Activated CD4-positive, CD25-positive, alpha-beta regulatory T cell treated with anti-CD3 and anti-CD28 coated beads, Interleukin-2, amount 50 U/mL, for 16 hours (primary cell): ENCODE measurements at places on chromosomes 6 and 20.

GRCh38 chr6:40844246-40844645, 194.8 kb downstream of the UNC5CL start:
- DNase-seq: no peak

DNA sequence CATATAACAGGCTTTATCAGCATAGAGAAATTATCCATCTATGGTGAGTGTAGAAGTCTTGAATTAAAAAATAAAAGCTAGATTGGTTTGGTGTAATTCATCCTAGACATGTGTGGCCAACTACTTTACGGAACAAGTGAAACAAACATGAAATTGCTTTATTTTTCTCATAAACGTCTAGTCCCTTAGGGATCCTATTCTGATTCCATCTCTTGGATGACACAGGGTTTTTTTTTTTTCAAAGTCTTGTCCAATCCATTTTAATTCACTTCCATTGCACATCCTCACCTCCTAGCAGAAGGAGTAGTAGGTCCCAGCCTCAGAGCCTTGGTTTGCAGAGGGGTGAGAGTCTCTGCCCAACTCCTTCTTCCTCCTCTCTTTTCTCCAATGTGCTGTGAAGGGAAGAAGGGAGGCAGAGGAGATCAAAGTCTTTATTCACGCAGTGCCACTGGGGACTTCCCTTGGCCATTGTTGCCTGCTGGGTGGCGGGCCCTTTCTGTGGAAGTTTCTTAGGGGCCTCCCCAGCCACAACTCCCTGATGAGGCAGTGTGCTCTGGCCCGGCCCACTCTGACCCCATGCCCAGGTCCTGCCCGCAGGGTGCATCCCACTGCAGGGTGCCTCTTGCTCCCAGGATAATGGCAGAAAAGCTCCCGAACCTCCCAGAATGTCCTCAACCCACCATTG, 104.4 kb upstream of the SNX9 start:
- DNase-seq: no peak

DNA sequence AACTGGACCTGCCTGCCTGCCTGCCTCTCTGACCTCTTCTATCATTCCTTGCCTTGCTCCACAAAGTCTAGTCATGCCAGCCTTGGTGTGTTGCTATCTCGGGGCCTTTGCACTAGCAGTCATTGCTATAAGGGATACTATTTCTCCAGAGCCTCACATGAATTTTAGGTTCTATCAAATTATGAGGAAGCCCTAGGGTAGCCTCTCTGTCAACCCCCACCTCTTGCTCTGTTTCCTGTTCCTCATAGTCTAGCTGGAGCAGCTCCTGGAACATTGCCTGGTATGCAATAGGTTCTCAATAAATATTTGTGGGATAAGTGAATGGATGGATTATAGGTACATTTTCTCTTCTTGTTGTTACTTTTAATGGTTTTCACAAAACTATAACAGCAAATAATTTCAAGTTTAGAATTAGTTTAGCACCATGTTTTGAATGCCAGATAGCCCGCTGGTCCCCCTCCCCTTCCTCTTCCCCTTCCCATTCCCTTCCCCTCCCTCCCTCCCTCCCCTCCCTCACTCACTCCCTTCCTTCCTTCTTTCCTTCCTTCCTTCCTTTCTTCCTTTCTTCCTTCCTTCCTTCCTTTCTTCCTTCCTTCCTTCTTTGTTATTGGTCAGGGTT, 46.9 kb upstream of the DTNBP1 start:
- no peak for DNase-seq

DNA sequence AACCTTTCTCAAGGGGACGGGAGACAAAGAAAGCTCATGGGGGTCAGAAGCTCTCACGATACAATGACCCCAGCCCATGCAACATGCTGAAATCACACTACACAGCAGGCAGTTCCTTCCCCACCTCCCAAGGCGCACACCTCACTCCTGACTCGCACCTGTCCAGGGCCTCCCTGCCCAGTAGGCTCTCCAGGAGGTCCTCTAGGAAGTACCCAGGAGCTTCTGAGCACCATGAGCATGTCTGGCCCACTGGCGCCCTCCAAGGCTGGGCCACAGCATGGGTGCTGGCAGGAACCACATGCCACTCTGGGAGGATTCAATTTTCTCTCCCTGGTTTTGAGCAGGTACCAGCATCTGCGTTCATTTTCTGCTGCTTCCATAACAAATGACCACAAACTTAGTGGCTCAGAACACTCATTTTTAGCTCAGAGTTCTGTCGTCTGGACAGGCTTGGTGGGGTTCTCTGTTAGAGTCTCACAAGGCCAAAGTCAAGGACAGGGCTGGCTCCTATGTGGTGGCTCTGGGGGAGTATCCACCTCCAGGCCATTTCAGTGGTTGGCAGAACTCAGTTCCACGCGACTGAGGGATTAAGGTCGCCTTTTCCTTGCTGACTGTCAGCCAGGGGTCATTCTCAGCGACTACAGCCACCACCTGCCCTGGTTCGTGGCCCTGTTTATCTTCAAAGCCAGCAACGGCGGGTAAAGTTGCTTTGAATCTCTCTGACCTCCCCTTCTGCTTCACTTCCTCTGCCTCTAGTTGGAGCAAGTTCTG, 32.7 kb downstream of the ACSS1 start:
- no peak for DNase-seq
